Stimulated activated CD4-positive, alpha-beta T cell treated with anti-CD3 and anti-CD28 coated beads, TNF-alpha, amount 100 ng/mL, for 48 hours (primary cell): ENCODE measurements at places on chromosomes 1 and 21.

- DNase-seq = peak; percentile 13
Observed at GRCh38 chr1:28737307-28738132, 780 bp downstream of the YTHDF2 start.

- DNase-seq = no peak
Observed at GRCh38 chr1:111775966-111776365, 20.3 kb downstream of the DDX20 start.

DNA sequence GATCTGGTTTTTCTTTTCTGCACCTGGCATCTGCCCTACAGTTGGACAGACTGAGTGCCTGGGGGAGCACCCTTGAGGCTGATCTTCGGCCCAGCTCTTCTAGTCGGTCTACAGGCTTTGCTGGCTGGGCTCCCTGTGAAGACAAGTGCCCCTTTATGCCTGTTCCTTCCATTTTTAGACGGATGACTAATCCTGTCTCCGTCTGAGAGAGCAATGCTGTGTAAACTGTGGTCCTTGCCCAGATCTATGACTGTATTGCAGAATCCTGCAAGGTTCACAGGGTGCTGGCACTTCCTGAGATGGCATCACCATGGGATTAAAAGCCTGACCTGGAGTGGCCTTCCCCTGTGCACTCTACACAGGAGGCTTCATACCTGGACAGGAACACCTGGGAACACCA lies 47.6 kb upstream of the SAMD13 start:
- DNase-seq = no peak

- no peak for DNase-seq
Observed at GRCh38 chr1:31366796-31367195, 6.1 kb downstream of the FABP3 start.

- no peak for DNase-seq
Observed at GRCh38 chr1:111334169-111334568, 43.5 kb downstream of the CHIA start.

DNA sequence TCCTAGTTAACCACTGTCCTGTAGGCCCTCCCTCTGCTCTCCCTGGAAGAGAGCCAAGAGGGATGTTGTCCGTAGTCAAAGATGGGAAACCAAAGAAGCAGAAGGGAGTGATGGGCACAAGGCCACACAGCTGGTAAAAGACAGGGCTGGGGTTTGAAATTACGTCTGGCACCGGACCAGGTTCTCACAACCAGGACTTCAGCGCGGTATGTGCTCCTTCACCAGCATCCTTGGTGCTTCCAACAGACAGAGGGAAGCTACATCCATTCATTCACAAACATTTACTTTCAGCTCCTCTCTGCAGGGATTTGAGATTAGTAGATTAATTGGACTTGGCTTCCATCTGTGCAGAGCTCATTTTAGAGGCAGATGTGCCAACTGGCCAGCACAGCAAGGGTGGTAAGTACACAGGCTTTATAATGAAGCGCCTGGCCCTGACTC lies 191.2 kb downstream of the TRABD2B start:
- DNase-seq = no peak

DNA sequence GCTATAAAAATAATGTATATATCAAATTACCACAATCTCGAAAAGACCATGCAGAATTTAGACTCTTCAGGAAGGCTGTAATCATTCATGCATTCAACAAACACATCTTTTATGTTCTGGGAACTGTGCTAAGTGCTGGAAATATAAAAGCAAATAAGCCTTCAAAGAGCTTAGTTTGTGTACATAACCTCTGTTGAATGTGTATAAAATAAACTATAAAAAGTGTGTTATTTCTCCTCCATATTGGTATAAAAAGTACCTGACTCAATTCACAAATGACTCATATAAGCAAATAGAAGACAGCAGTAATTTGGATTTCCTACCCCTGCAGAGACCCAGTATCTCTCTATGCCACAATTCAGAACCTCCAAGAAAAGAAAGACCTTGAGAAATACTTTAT lies 36.8 kb downstream of the RAB3GAP2 start:
- DNase-seq = no peak

DNA sequence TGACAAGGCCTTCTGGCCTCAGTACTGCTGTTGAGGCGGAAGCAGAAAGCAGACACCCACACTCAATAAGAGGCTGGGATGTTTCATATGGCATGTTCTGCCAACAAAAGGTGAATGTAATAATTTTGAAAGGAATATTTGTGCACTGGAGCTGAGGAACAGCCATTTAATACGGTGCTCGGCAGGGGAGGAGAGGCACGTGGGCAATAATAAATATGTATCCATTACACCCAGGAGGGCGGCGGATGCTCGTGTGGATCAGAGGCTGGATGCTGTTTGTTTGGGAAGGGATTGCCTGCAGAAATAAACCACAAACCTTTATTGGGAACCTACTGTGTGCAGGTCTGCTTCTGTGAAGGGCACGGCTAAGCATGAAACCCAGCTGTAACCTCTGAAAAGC lies 92.0 kb downstream of the VWA5B1 start:
- DNase-seq = no peak

GRCh38 chr1:183634429-183635065 lies 1.0 kb downstream of the ARPC5 start:
- no peak for DNase-seq

DNA sequence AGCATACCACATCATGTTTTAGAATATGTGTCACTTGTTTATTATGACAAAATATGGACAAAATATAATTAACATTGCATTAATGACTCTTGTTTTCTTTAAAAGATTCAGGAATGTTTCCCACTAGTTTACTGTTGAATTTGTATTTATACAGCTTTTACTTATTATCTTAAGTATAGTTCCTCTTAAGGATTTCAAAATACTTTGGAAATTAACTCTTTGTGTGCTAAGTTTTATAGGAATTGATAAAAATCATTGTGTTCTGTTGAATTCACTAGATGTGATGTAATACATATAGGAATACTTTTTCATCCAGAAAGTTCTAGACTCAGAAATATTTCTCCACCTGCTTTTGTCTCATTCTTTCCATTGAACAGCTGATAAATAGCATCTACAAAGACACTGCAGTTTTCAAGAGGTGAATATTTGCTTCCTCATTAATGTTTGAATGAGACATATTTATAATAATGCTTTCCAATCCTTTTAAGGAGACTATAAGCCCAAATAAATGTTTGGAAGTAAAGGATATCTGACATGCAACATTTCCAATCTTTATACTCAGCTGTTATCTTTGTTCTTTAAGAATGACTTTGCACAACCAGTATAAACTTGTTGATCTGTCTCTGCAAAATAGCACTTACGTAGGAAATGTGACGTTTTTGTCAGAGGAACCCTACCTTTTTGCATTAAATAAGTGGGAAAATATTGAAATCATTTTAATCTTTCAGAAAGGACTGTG lies 38.4 kb upstream of the SAMSN1 start:
- DNase-seq = no peak

- no peak for DNase-seq
Observed at GRCh38 chr1:225554216-225554812, 98.6 kb downstream of the ENAH start.

DNA sequence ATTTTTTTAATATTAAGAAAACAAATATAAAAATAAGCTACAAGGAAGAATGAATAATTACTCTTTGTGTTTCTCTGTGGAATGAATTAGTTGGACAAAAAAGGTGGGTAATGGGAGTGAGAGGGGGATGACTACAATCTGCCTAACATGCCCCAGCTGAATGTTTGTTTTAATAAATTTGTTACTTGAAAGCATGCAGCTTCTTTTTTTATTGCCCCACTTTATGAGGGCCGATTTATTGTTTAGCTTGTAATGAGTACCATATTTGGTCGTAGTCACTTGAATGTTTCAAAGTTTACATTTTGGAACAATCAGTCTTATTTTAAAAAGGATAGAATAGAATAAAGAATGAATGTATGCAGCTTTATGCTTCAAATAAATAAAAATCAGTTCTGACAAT lies 197.4 kb downstream of the LBR start:
- DNase-seq = no peak

- DNase-seq = no peak
Observed at GRCh38 chr1:5934058-5934884, 58.0 kb downstream of the NPHP4 start.

- no peak for DNase-seq
Observed at GRCh38 chr1:3536420-3537195, 74.7 kb downstream of the MEGF6 start.

- DNase-seq = no peak
Observed at GRCh38 chr1:57319165-57319564, 104.7 kb downstream of the DAB1 start.

DNA sequence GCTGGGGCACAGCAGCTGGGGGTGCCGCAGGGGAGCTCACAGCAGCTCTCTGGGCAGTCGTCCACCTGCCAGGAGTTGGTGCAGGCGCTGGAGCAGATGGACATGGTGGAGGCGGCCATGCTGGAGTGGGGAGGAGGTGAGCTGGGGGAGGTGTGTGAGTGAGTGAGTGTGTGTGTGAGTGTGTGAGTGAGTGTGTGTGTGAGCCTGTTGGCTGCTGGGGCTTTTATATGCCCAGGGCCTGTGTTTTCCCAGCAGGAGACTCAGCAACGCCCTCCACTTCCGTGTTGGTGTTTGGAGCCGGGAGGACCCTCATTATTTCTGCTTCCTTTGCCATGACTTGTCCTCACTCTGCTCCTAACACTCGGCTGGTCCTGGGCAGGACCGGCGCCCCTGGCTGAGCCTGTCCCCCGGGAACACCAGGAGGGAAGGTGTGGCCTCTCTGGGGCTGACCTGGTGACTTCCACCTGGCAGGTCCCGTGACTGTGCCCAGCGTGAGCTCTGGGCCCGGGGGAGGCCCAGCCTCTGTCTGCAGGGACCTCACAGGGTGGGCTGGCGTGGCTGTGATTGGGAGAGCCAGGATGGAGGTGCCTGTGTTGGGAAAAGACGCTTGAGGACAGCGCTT lies at the start of gene KRTAP10-2:
KRTAP10-2 (minus strand) TSS at position 166 of the 622 bp plus-strand sequence; CDS start at position 119, 47 bp downstream.
- no peak for DNase-seq

- no peak for DNase-seq
Observed at GRCh38 chr21:17197996-17198395, 314.8 kb upstream of the CXADR start.

GRCh38 chr1:37497832-37498231 lies 16.7 kb downstream of the MEAF6 start:
- no peak for DNase-seq

DNA sequence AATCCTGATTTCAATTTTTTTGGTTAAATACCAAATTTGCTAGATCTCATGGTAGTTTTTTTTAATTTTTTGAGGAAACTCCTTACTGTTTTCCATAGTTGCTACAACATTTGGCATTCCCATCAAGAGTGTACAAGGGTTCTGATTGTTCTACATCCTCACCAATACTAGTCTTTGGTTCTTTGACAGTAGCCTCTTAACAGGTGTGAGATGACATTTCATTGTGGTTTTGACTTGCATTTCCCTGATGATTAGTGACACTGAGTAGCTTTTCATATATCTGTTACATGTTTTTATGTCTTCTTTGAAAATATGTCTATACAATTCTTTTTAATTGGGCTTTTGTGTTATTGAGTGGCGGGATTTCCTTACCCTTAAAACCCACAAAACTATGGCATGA lies 20.9 kb upstream of the RGS13 start:
- no peak for DNase-seq

DNA sequence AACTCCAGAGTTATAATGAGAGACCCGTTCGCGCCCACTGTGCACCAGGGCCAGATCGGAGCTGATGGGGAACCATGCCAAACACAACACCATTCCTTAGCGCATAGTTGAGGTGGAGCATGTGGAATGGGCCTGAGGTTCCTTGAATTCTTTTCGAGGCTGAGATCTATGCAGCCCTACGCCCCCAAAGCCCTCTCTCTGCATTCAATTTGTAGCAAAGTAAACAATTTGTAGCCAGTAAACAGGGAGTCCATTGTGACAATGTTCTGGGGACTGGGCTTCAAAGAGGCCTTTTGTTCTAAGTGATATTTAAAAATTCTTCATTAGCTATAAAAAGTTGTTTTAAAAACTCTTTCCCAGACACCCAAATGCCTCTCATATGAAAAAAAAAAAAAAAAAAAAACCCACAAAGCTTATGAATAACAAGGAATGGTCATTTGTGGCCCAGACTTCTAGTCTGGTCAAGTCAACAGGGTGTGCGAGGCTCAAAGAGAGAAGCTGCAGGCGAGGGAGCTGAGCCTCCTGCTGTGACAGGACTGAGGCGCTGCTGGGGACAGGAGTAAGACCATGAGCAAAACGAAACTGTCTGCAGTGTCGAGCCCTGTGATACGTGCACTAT lies 30.6 kb upstream of the KCNE2 start:
- no peak for DNase-seq

DNA sequence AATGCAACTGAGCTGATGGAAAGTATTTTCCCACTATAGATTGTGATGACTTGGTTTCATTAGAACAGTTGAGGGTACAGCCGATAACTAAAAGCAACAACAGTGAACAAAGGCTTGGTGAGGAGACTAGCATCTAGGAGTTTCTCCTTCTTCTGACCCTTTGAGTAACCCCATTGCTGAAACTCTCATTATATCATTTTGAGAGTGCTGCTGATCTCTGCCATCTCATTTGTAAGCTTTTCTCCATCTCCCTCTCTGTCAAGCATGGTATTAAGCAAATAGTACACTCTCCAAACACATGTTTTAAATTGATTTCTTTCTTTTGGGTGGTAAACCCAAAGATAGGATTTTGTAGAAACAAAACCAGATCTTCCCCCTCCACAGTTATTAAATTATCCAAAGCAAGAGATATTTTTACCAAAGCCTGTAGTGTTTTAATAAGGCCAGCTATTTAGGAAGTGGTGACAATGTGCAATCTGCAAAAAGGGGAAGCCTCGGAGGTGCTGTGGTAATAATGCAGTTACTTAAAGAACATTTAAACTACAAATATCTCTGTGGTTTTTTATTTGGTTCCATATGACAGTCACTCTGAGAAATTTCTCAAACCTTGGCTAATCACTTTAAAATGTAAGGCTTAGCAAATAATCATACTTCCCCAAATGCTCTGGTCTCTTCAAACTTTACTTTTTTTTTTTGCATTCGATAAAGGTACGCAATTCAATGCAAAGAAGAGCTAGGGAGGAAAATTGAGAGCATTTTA lies 287.5 kb downstream of the HLX start:
- DNase-seq = no peak

DNA sequence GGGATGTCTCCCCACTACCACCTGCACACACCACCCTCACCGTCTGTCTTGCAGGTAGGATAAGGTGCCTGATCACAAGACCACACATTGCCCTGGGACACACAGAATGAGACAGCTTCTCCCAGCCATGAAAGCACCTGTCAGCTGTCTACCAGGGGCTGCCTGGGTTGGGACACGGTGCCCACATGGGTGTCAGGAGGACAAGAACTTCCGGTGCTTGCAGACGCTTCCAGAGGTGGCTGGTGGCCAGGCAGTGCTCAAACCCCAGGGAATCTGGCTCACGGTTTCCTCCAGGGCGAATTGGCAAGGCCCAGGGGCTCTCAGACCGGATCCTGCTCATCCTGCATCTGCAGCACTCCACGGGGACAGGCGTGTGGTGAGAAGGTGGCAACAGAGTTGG lies 182.6 kb upstream of the ARHGEF16 start:
- DNase-seq = no peak

DNA sequence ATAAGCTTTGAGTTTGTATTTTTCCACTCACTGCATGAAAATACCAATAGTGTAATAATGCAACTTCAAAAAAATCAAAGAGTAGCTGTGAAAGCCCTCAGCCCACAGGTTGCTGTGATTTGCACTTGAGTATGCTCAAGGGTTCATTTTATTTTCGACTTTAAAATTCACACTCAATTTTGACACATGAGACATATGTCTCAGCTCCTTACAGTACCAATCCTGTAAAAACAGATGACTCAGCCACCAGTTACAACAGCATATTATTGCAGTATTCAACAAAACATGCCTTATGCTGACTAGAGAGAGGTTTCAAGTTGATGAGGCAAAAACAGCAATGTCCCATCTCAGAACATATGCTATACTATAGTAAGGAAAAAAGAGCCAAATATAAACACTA lies 66.1 kb downstream of the CYYR1 start:
- DNase-seq = no peak

- DNase-seq = no peak
Observed at GRCh38 chr21:35048183-35048601, 910 bp downstream of the RUNX1 start.
